ENCODE measurements at places on chromosomes 4 and X.

- DNase-seq = no peak
Measured at GRCh38 chr4:24471486-24472160, 112.7 kb downstream of the DHX15 start.

DNA sequence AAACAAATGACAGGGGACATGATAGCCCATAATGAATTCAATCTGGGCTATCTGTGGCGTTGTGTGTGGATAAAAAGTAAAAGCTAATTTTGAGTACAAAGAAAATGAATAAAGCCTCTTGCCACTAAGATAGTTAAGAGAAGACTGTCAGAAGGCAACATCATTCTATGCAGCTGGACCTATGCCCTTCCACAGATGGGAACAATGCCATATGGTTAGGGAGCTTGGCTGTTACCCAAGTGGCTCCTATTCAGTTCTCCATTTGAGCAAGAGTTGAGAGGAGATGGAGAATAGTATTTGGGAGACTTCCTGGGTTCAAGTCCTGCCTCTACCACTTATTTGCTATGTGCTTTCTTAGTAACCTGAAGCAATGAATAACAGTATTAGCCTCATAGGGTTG lies 107.7 kb downstream of the ANXA3 start:
- no peak for DNase-seq

DNA sequence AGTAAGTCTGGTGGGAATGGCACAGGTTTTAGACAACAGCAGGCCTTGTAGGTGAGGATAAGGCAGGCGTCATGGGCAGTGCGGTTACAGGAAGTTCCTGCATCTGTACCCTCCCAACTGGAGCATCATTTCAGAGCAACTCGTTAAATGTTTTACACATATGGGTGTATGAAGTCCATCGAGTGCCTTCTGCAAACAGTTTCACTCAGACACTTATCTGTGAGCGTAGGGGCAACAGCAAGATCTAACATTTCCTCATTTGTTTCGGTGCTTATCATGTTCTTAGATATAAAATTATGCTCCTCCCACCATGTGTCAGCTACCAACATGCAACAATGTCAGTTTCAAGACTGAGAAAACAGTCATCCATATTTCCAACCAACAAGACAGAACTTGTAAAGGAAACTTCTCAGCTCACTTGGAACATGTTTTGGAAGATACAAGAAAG lies 69.9 kb downstream of the ELOVL6 start:
- no peak for DNase-seq

- no peak for DNase-seq
Measured at GRCh38 chr4:25051534-25051933, 20.8 kb upstream of the LGI2 start.

All from Caco-2 (cell line).